AG04450 (cell line): ENCODE measurements at places on chromosomes 5 and 9.

DNA sequence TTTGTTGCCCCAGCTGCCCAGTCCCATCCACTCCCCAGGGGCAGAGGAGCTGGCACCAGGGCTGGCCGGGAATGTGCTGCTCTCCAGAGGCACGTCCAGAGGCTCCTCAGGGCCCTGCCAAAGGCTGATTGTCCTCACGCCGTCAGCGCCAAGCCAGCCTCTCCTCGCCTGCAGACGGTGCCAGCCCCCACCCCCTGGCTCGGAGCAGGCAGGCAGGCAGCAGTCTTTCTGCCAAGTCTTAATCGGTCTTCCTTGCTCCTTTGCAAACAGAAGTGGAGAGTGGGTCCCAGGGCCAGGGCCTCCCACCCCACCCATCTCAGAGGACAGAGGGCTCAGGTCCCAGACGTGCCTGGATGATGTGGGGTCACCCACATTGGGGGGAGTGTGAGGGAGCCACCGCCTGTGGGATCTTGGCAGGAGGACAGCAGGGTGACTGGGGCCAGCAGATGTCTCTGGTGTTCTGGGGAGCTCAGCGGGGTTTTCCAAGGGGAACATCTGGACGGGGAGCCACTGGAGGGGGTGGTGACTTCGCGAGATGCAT lies 36.3 kb downstream of the FAM163B start:
- DNase-seq = no peak

DNA sequence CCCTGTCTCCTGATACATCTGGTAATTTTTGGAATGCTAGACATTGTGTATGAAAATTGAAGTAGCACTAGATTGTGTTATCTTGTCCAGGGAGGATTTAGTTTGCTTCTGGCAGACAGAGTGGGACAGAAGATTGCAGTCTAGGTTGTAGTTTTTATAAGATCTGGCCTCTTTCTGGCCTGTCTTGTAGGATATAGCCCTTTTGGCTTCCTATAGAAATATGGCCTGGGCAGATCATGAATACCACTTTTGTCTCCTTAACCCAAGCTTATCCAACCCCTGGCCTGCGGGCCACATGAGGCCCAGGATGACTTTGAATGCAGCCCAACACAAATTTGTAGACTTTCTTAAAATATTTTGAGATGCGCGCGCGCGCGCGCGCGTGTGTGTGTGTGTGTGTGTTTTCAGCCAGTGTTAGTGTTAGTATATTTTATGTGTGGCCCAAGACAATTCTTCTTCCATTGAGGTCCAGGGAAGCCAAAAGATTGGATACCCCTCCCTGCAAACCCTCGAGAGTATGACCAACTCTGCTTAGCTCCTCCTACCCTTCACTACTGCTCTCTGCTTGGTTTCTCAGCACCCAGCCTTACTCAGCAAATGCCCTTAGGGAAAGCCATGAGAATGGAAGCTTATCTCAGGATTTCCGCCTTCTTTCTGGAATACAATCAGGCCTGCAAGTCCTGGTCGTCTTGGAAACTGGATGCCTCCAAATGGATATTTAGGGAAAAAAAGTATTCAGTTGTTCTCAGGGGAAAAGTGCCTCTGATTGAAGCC lies 26.5 kb downstream of the ANKRD33B start:
- no peak for DNase-seq

- DNase-seq = no peak
Measured at GRCh38 chr5:34030048-34030447, 13.0 kb downstream of the C1QTNF3 start.

DNA sequence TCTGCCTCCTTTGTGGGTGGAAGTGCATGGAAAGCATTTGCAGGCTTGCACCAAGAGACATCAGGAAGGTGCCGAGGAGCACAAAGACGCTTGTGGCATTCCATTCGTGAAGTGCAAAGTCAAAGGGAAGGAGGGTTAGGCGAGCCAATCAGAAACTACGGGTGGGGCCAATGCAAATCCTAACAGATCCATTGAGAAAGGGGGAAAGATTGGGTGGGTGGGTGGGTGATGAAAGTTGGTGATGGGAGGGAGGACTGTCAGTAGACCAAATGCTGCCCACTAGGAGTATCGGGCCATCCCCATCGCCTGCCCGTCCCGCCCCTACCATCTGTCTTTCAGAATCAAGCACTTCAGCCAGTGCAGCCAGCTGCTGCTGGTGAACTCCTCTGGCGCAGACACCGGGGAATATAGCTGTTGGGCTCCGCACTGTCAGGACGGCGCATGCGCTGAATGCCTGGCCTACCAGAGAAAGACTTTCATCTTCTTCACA lies 17.1 kb upstream of the ANXA6 start:
- no peak for DNase-seq

GRCh38 chr5:6705088-6705487 lies 8.1 kb upstream of the TENT4A start:
- DNase-seq = no peak

DNA sequence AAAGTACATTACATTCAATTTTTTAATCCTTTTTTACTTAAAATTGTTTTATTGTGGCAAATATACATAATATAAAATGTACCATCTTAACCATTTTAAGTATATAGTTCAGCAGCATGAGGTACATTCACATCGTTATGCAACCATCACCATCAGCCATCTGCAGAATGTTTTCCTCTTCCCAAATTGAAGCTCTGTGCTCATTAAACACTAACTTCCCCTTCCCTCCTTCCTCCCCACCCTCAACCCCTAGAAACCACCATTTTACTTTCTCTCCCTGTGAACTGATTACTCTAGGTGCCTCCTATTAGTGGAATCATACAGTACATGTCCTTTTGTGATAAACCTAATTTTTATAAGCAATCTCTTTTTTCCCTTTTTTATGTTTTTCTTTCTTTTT lies 15.6 kb downstream of the TEX53 start:
- DNase-seq = no peak

DNA sequence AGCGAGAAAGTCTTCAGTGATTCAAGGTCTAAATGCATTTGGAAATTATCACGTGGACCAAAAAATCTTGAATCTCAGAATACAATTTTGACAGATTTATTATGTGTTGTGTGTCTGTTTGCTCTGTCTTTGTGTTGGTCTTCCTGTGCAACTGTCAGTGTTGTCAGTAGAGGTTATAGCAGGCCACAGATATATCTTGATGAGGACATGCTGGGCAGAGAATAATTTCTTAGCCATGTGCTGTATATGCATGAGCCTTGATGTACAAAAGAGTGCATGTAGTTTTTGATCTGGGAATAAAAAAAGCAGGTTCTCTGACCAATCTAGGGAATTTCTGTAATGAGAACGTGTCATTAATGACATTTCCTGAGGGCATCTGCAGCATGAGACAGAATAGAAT lies 57.6 kb downstream of the ZSWIM6 start:
- DNase-seq = no peak

DNA sequence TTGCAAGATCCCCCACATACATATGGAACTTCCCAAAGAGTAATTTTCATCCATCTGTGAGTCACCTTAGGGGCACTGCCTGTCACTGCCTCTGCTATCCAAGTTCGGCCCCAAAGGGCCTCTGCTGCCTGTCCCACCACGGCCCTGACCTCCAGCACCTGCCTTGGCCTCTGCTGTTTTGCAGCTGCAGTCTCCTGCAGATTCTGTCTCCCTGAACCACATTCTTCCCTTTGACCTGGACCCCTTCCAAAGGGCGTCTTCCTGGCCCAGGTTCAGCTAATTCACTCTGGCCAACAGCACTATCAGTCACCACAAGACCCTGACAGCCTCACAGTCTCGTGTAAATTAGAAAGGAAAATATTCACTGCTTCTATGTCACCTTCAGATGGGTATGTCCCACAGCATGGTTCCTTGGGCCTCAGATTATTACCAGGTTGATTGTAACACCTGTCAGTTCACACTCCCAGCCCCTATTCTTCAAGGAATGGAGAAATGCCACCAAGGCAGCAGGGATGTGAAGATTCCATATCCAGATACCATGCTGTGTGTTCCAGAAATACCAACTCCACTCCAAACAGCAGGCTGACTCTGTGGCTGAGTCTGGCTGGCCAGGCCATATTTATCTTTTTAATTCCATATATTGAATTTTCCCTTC lies 479.3 kb downstream of the ARHGEF28 start:
- DNase-seq = no peak

DNA sequence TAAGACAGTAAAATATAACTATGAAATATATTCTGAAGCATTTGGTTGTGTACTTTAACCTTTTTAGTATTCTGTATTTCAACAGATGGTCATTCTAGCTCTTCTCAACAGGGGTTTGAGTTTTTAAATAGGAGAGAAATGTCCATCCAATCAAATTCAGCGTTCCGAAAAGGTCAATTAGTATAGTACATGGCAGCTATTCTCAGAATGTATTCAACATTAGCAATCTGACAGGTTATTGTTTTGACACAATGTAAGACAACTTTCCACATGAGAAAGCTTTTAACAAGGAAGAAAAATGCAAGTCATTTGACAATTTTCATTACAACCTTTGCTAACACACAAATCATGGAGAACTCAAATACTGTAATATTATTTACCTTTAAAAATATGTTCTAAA lies 996.3 kb upstream of the CDH10 start:
- DNase-seq = no peak

DNA sequence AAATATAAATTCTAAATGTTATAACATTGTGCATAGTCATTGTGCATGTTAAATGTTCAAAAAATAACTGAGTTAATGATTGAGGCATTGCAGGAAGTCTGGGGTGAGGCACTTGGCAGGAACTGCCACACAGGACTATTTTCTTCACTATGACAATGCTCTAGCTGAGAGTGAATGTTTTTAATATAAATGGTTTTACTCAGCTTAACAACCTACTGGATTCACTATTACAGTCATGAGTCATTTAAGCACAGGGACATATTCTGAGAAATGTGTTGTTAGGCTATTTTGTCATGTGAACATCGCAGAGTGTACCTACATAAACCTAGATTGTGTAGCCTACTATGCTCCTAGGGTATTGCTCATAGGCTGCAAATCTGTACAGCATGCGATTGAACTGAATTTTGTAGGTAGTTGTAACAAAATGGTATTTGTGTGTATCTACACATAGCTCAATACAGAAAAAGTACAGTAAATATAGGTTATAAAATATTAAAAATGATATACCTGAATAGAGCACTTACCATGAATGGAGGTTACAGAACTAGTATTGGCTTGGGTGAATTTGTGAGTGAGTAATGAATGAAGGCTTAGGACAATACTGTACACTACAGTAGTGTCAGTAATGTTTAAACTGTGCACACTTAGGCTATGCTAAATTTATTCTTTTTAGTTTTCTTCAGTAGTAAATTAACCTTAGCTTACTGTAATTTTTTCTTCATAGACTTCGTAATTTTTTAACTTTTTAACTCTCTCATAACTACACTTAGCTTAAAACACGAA lies 346.1 kb upstream of the PTGER4 start:
- no peak for DNase-seq

GRCh38 chr9:138098908-138099791 lies 221.6 kb downstream of the CACNA1B start:
- no peak for DNase-seq

GRCh38 chr5:10503321-10503720 lies 60.5 kb upstream of the ANKRD33B start:
- DNase-seq = no peak

- DNase-seq = no peak
Measured at GRCh38 chr9:121883281-121884056, 209.6 kb downstream of the TTLL11 start.

GRCh38 chr5:42397267-42397666 lies 26.0 kb upstream of the GHR start:
- no peak for DNase-seq

GRCh38 chr9:108537756-108538155 lies 318.0 kb downstream of the ACTL7B start:
- DNase-seq = no peak

GRCh38 chr9:133978226-133978898 lies 13.8 kb downstream of the VAV2 start:
- no peak for DNase-seq

DNA sequence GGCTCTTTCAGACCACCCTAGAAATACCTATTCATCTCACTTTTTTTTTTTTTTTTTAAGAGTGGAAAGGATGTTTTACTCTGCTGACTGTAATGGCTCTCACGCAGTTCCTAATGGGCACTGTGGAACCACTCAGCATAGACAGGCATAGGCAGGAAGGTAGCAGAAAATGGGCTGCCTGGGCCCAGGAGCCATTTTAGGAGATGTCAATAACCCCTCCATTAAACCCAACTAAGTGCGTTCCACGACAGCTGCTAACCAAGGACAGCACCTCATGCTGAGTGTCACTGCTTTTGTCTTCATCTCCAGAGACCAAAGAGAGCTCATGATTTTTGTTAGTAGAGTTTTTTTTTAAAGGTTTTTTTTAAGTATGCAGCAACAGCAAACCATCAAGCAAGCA lies 15.3 kb downstream of the MAP1B start:
- no peak for DNase-seq

- DNase-seq = no peak
Measured at GRCh38 chr9:83062651-83063527, at the start of gene RASEF. Gene RASEF, minus strand, starts transcription at chr9:83063142. Its CDS starts 275 bp downstream, at chr9:83062867.

- peak; percentile 46 for DNase-seq
Measured at GRCh38 chr5:72378639-72379289, 58.6 kb downstream of the PTCD2 start.

DNA sequence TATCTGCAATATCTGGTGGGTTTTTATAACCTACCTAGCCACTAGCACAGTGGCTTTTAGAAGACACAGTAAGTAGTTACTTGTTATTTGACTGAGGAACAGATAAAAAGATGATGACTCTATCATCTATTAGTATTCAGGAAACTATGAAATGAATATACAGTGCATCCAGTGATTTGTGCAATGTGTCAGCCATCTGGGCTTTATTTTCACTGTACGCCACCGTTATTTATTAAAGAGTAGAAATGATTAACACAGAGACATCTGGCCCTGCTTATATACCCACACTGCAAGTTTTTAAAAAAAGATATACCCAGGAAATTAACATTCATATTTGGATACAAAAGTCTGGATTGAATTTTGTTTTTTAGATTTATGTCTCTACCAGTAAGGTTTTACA lies 408.4 kb downstream of the PDE4D start:
- DNase-seq = no peak

GRCh38 chr9:91348191-91348807 lies 13.4 kb downstream of the AUH start:
- DNase-seq = no peak

DNA sequence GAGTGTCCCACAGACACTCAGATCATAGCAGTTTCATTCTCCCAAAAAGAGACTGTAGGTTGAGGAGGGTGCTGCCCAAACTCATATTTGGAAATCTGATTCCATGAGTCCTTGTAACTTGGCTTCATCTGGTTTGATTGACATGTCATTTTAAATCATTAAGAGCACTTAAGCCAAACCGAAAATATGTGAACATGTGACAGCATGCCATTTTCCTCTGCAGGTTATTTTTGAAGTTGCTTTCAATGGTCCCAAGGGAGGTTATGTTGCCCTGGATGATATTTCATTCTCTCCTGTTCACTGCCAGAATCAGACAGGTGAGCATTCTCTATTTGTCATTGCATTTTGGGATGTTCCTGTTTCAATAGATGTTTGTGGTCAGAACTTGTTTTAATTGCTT lies 87.6 kb downstream of the MAMDC2 start:
- DNase-seq = no peak

- DNase-seq = no peak
Measured at GRCh38 chr9:87567571-87567970, 69.9 kb downstream of the DAPK1 start.
